ENCODE measurements at places on chromosomes 7 and 10. TPM values are rescaled to one million over a fixed set of nuclear protein-coding genes. Genes with fewer than 3 reads are reported as not detected.
A peak's percentile ranks its signal among the peaks of the same experiment; 100 is the strongest.

The RP9 gene
- 25.7 TPM for polyA plus RNA-seq

The SLC25A28 gene
- polyA plus RNA-seq: 21.4 TPM

The LRRC18 gene
- polyA plus RNA-seq: not detected

The CHN2 gene
- not detected for polyA plus RNA-seq

The AKR1C3 gene
- polyA plus RNA-seq: 2,157 TPM

The CALML3 gene
- polyA plus RNA-seq: not detected

- DNase-seq: peak; percentile 91
These were observed 14.3 kb downstream of the MUC12 start for GRCh38 chr7:100983451-100984187.

DNA sequence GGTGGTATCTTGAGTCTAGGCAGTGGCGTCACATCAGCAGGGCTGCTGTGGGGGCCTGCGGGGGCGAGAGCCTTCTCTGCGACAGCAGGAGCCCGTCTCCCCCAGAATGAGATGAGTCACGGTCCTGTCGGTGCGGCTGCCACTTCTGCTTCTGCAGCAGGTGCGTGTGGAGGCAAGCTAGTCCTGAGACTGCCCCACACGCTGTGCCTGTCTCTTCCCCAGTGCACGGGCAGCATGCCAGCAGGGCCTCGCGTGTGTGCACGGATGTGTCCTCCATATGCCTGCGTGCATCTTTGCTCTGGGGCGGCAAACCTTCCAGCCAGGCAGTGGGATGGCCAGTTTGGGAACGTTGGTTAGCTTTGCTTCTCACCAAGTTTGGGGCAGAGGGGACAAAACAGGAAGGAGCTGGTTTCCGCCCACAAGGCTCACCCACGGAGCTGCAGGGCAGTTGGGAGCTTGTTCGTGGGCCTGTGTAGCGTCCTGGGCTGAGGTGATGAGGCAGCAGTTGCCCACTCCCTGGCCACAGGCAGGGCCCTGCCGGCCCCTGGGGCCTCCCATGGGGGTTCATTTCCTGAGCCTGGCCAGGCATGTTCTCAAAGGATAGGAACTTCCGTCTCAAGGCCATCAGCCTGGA is 60.8 kb upstream of the PPIF start:
- DNase-seq: no peak

DNA sequence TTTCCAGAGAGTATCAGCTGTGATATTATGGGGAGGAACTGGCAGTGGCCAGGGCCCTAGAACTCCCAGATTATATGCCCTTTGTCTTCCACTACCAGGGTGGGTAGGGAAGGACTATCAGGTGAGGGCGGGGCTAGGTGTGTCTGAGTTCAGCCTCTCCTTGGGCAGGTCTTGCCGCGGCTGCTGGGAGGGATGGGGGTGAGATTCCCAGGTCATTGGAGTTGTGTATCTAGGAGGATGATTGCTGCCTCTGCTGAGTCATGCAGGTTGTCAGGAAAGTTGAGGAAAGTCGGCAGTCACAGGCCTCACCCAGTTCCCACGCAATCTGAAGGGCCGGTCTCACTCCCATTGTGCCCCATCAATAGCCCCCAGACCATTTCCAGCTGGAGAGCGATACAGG is 185.2 kb downstream of the DKK1 start:
- DNase-seq: no peak

- DNase-seq: peak; percentile 63
These were observed at the start of gene PDGFA for GRCh38 chr7:519484-520390. TSS of gene PDGFA (minus strand) at chr7:519846. CDS start at chr7:519001, 845 bp downstream.

GRCh38 chr10:121041499-121041898 is 190.3 kb downstream of the WDR11 start:
- no peak for DNase-seq

- DNase-seq: no peak
These were observed 3.4 kb downstream of the LRRC27 start for GRCh38 chr10:132335189-132336063.

- no peak for DNase-seq
These were observed 138.5 kb downstream of the CPED1 start for GRCh38 chr7:121126801-121127534.

GRCh38 chr7:28037220-28038010 is 143.2 kb downstream of the JAZF1 start:
- peak; percentile 95 for DNase-seq

DNA sequence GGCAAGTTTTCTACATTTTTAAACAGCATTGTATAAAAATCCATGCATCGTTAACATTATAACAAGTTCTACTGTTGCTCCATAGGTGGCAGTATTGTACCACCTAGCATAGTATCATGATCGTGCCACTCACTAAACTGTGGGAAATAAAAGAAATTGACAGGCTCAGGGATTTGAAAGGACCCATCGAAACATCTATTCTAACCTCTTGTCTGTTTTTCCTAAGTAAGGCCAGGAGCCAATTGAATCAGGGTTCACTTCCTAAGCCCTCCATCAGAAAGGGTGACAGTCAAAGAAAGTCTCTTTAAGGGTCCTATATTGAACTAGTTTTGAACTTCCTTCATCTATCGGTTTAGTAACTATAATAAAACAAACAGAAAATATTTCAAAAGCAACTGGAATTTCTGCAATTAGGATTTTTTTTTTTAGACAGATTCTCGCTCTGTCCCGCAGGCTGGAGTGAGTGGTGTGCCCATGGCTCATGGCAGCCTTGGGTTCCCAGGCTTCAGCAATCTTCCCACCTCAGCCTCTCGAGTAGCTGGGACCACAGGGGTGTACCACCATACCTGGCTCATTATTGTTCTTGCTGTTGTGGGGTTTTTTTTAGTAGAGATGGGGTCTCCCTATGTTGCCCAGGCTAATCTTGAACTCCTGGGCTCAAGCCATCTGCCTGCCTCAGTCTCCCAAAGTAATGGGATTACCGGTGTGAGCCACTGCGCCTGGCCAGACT is 9.4 kb downstream of the HACD1 start:
- DNase-seq: peak; percentile 67
